ENCODE measurements at places on chromosomes 13 and 19. TPM values are rescaled to one million over a fixed set of nuclear protein-coding genes. Genes with fewer than 3 reads are reported as not detected.

ZNF221 gene
- 4.7 TPM for total RNA-seq

DNA sequence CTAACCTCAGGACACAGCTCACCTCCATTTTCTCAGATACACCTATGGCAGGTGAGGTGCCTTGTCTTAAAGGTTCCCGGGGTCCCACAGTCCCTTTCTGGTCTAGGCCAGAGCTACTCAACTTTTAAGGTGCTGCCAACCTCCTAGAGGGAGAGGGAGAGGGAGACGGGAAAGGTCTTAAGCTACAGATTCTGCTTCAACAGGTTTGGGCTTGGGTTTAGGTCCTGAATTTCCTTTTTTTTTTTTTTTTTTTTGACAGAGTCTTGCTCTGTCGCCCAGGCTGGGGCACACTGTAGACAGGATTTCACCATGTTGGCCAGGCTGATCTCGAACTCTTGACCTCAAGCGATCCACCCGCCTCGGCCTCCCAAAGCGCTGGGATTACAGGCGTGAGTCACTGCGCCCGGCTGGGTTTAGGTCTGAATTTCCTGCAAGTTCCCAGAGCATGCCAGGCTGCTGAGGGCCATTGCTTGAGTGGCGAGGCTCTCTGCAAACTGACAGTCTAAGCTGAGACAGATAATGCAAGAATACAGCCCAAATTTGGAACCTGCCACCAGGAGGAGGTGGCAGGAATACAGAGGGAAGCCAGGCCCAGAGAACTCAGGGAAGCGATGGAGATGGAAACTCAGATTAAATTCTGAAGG is 7.8 kb upstream of the SYCN start:
- H3K4me1 ChIP-seq = no peaks in the 10 kb centered on the region
- DNase-seq = no peak
- no peak overlapping the region for H3K4me3 ChIP-seq
- no peak overlapping the region for H3K27ac ChIP-seq
- H3K36me3 ChIP-seq = no peaks in the 10 kb centered on the region

GRCh38 chr13:34176633-34177032 is 358.7 kb downstream of the RFC3 start:
- no peak for DNase-seq
- no peak overlapping the region for H3K27ac ChIP-seq
- no peak overlapping the region for H3K4me3 ChIP-seq
- no peaks in the 10 kb centered on the region for H3K36me3 ChIP-seq
- no peaks in the 10 kb centered on the region for H3K4me1 ChIP-seq
- no peaks in the 10 kb centered on the region for H3K27me3 ChIP-seq

GRCh38 chr13:39056018-39056417 is 17.8 kb downstream of the NHLRC3 start:
- H3K27me3 ChIP-seq = no peaks in the 10 kb centered on the region
- no peak for DNase-seq
- H3K4me1 ChIP-seq = no peaks in the 10 kb centered on the region
- H3K36me3 ChIP-seq = no peaks in the 10 kb centered on the region
- H3K27ac ChIP-seq = no peak overlapping the region
- no peak overlapping the region for H3K4me3 ChIP-seq

GRCh38 chr19:51594774-51595109 is 23.7 kb downstream of the ZNF175 start:
- peak overlapping the region; percentile 45 for H3K4me3 ChIP-seq
- H3K27me3 ChIP-seq = no peaks in the 10 kb centered on the region
- no peak for DNase-seq
- H3K36me3 ChIP-seq = no peaks in the 10 kb centered on the region
- H3K4me1 ChIP-seq = no peaks in the 10 kb centered on the region
- no peak overlapping the region for H3K27ac ChIP-seq

DNA sequence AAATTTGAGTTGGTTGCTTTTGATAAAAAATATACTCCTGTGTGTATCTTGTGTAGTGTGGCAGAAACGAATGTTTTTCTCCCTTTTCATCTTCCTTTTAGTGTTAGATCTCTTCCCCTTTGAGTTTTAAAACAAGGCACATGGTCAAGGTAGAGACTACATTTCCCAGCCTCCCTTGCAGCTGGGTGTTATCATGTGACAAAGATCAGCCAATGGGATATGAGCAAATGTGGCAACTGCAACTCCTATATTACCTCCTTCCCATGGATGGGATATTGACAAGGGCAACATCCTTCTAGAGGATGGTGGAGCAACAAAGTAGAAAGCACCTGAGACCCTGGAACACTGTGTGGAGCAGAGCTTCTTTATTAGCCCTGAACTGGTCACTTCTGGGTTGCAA is 42.4 kb downstream of the ADGRE3 start:
- H3K27me3 ChIP-seq = no peaks in the 10 kb centered on the region
- no peak overlapping the region for H3K27ac ChIP-seq
- H3K4me3 ChIP-seq = no peak overlapping the region
- no peak for DNase-seq
- H3K36me3 ChIP-seq = no peaks in the 10 kb centered on the region
- no peaks in the 10 kb centered on the region for H3K4me1 ChIP-seq

DNA sequence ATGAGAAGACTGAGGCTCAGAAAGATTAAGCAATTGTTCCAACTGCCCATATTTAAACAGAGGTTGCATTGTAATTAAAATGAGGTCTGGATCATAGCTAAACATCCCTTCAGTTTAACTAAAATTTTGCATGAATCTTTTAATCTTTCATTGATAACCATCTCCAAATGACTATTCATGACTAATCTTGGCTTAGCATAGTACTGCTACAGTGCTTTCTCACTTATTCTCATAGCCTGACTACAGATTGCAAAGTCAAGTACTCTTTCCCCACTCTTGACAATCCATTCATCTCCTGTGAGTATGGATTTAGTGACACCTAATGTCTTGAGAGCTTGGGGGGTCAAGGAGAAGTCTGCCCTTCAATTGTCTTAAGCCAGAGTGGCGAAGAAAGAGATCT is 258.4 kb downstream of the RFC3 start:
- H3K36me3 ChIP-seq = no peaks in the 10 kb centered on the region
- no peaks in the 10 kb centered on the region for H3K27me3 ChIP-seq
- peaks cover 3% of the 10 kb centered on the region for H3K4me1 ChIP-seq
- DNase-seq = no peak
- H3K4me3 ChIP-seq = no peak overlapping the region

DNA sequence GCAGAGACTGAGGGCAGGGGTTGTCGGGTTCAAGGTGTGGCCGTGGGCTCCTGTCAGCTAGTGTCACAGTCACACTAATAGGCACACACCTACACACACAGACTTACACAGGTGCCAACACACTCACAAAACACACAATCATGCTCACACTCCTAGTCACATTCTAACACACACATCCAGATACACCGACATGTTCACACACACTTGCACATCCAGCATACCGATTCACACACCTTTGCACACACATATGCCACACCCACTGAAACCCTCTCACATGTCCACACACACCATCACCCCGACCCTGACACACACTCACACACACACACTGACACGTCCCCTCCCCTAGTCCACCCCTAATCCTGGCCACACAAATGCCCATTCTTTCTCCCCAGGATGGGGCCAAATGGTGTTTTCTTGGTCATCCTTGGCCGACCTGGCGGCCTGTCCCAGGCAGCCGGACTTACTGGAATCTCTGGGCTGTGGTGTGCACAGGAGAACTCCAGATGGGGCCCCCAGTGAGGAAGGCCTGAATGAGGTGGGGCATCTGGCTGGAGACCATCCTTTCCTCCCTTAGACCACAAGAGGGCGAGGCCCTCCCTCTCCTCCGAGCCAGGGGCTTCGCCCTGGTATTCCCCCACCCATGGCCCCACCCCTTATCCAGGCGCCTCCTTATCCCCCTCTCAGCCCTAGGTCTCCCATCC is 19.1 kb upstream of the PNMA8B start:
- no peak overlapping the region for H3K27ac ChIP-seq
- H3K27me3 ChIP-seq = no peaks in the 10 kb centered on the region
- no peaks in the 10 kb centered on the region for H3K4me1 ChIP-seq
- no peak for DNase-seq

- H3K4me1 ChIP-seq = peaks cover 40% of the 10 kb centered on the region
- H3K27me3 ChIP-seq = no peaks in the 10 kb centered on the region
- no peaks in the 10 kb centered on the region for H3K36me3 ChIP-seq
- no peak for DNase-seq
- H3K27ac ChIP-seq = no peak overlapping the region
- no peak overlapping the region for H3K4me3 ChIP-seq
Measured at GRCh38 chr13:27601803-27602202, 18.5 kb downstream of the LNX2 start.

DNA sequence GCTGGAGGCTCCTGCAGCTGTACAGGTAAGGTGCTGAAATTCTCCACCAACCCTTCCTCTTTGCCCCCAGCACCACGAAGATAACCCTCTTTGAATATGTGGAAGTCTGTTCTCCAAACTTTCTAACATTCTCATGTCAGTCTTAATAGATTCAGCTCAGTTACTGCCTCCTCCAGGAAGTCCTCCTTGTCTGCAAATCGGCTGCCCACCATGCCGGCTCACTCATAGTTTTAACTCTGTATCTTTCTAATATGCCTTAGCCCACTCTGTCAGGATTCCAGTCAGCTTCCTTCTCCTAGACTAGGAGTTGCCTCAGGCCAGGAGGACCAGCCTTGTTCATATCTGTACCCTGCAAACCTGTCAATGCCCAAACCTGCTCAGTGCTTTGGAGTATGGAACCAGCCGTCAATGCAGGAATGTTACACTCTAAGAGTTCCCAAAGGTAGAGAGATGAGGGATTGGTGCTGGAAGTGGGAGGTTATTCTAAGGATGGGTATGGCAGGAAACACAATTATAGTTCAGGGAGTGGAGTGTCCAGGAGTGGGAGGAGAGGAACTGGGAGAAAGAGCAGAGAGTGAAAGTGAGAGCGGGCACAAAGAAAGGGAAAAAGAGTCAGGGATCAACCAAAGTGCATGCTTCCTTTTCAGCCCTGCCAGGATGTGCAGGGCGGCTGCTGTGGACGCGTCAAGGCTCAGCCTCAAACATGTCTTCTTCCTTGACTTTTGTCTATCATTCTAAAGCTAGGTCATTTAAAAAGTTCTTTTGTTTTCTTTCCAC is 38.0 kb upstream of the ALOX5AP start:
- no peak for DNase-seq
- H3K4me1 ChIP-seq = no peaks in the 10 kb centered on the region
- H3K27ac ChIP-seq = peak overlapping the region; percentile 76
- no peaks in the 10 kb centered on the region for H3K27me3 ChIP-seq

HAUS8 gene
- 10.9 TPM for total RNA-seq

- H3K27ac ChIP-seq = no peak overlapping the region
- no peaks in the 10 kb centered on the region for H3K4me1 ChIP-seq
- no peak overlapping the region for H3K4me3 ChIP-seq
- H3K27me3 ChIP-seq = peaks cover 5% of the 10 kb centered on the region
- H3K36me3 ChIP-seq = no peaks in the 10 kb centered on the region
Measured at GRCh38 chr13:25080773-25081172, 15.2 kb upstream of the PABPC3 start.

GRCh38 chr13:43784496-43784895 is 2.3 kb downstream of the ENOX1 start:
- H3K36me3 ChIP-seq = no peaks in the 10 kb centered on the region
- DNase-seq = no peak
- H3K27me3 ChIP-seq = peaks cover 6% of the 10 kb centered on the region
- no peak overlapping the region for H3K27ac ChIP-seq

- no peak overlapping the region for H3K4me3 ChIP-seq
- H3K36me3 ChIP-seq = no peaks in the 10 kb centered on the region
- peaks cover 11% of the 10 kb centered on the region for H3K27me3 ChIP-seq
- DNase-seq = no peak
Measured at GRCh38 chr19:28238270-28238820, 974.6 kb downstream of the UQCRFS1 start.

DNA sequence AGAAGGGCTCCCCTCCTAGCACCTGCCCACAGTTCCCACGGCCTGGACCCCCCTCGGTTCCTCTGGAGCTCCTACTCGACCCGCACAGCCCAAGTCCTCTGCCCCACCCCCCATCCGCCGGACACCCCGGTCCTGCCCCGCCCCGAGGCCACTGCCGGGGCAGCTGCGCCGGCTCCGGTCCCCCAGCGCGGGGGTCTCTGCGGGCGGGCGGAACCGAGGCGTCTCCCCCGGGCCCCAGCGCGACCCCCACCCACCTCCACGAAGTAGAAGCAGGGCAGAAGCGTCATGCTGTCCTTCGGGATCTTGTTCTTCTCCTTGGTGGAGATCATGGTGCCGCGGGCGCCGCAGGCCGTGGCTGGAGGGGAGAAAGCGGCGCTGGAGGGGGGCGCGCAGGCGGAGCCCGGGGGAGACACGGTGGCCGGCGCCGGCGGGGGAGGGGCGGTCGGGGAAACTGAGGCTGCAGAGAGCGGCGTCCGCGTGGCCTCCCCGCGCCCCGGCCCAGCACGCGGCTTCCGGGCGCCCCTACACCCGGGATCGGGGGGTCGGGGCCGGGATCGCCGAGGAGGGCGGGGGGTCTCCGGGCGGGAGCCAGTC is 427 bp downstream of the PLPPR3 start:
- H3K27ac ChIP-seq = no peak overlapping the region
- no peaks in the 10 kb centered on the region for H3K36me3 ChIP-seq
- peaks cover 21% of the 10 kb centered on the region for H3K27me3 ChIP-seq

- H3K27ac ChIP-seq = peak overlapping the region; percentile 77
- no peaks in the 10 kb centered on the region for H3K27me3 ChIP-seq
- H3K4me1 ChIP-seq = peaks cover 34% of the 10 kb centered on the region
- peaks cover 25% of the 10 kb centered on the region for H3K36me3 ChIP-seq
- peak overlapping the region; percentile 62 for H3K4me3 ChIP-seq
Measured at GRCh38 chr19:11196406-11197287, 698 bp downstream of the KANK2 start.

GDF15 gene
- total RNA-seq = 22.9 TPM

HSH2D gene
- 2.2 TPM for total RNA-seq

- peak; percentile 8 for DNase-seq
- no peaks in the 10 kb centered on the region for H3K27me3 ChIP-seq
- H3K4me3 ChIP-seq = no peak overlapping the region
- no peaks in the 10 kb centered on the region for H3K36me3 ChIP-seq
- peaks cover 5% of the 10 kb centered on the region for H3K4me1 ChIP-seq
Measured at GRCh38 chr19:40150170-40150569, 41.1 kb upstream of the MAP3K10 start.

DNA sequence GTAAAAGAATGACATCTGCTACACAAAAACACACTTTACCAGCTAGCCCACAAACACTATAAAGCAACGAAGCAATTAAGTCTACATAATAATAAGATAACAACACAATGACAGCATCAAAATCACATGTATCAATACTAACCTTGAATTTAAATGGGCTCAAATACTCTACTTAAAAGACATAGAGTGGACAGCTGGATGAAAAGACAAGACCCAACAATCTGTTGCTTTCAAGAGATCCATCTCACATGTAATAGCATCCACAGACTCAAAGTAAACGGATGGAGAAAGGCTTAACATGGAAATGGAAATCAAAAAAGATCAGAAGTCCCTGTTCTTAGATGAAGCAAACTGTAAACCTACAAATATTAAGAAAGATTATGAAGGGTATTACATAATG is 2175.9 kb downstream of the PCDH9 start:
- H3K4me1 ChIP-seq = no peaks in the 10 kb centered on the region
- no peak overlapping the region for H3K27ac ChIP-seq
- H3K36me3 ChIP-seq = no peaks in the 10 kb centered on the region
- DNase-seq = no peak
- H3K4me3 ChIP-seq = no peak overlapping the region

- H3K27ac ChIP-seq = no peak overlapping the region
- no peak for DNase-seq
- H3K4me1 ChIP-seq = peaks cover 8% of the 10 kb centered on the region
- H3K36me3 ChIP-seq = no peaks in the 10 kb centered on the region
- no peak overlapping the region for H3K4me3 ChIP-seq
- H3K27me3 ChIP-seq = no peaks in the 10 kb centered on the region
Measured at GRCh38 chr19:16095071-16095571, 16.6 kb upstream of the RAB8A start.

GRCh38 chr19:41420101-41420880 is 6.9 kb downstream of the B3GNT8 start:
- H3K27ac ChIP-seq = no peak overlapping the region
- peak; percentile 45 for DNase-seq
- H3K36me3 ChIP-seq = peaks cover 80% of the 10 kb centered on the region
- no peaks in the 10 kb centered on the region for H3K27me3 ChIP-seq
- no peaks in the 10 kb centered on the region for H3K4me1 ChIP-seq
